ENCODE measurements at places on chromosomes 3 and 15.

GRCh38 chr3:105385819-105386508 lies 19.3 kb downstream of the ALCAM start:
- no peak for DNase-seq

GRCh38 chr15:93088981-93089726 lies at the start of gene RGMA:
Gene RGMA (minus strand): TSS chr15:93089211. CDS start chr15:93088932, 279 bp downstream.
- peak; percentile 63 for DNase-seq

- no peak for DNase-seq
Measured at GRCh38 chr15:29382862-29383261, 113.2 kb upstream of the NSMCE3 start.

GRCh38 chr3:113626503-113627371 lies 69.7 kb downstream of the USF3 start:
- peak; percentile 41 for DNase-seq

DNA sequence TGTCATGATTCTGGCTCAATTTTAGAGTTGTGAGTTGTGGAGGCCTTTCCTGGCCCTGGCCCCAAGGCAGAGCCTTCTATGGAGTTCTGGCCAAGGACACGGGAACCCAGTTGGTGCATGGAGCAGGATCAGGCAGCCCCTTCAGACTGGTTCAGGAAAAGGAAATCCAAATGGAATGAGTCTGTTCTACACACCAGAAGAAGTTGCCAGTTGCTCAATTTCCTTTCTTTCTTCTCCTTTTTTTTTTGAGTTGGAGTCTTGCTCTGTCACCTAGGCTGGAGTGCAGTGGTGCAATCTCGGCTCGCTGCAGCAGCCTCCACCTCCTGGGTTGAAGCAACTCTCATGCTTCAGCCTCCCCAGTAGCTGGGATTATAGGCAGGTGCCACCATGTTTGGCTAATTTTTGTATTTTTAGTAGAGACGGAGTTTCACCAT lies 28.9 kb upstream of the BHLHE40 start:
- DNase-seq: no peak

DNA sequence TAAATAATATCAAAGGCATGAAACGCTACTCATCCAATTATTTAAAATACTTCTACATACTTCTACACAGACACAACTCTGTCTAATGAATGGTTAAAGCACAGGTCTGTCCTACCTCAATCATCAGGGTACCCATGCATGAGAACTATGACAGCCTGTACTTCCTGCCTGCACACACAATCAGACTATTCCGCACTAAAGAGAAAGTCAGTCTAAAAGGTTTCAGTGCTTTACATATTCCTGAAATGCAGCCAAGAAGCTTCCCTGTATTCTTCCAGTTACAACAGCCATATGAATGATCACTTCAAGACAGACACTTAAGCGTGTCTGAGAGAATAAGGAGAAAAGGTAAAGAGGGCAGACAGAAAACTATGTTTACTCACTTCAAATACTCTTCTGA lies 58.8 kb downstream of the TUBGCP4 start:
- no peak for DNase-seq

GRCh38 chr3:53773611-53774368 lies 72.4 kb downstream of the CHDH start:
- DNase-seq: no peak

DNA sequence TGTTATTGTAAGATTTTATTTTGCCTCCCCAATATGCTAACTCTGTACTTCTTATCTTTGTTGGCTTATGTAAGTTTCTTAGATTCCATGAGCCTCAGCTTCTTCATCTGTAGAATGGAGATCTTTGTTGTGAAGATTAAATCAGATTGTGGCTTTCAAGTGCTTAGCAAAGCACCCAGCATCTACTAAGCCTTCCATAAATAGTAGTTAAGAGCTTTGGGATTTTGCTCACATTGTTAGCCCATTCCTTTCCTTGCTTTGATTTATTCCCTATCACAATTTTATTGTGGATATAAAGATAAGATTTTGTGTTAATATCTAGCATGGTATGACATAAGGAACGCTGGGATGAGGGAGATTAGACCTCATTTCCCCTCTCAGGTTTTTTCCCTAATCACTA lies 501.4 kb downstream of the PYDC2 start:
- no peak for DNase-seq

- no peak for DNase-seq
Measured at GRCh38 chr3:9190276-9190675, 59.2 kb downstream of the SRGAP3 start.

GRCh38 chr3:21446027-21446426 lies 305.0 kb downstream of the ZNF385D start:
- DNase-seq: no peak

DNA sequence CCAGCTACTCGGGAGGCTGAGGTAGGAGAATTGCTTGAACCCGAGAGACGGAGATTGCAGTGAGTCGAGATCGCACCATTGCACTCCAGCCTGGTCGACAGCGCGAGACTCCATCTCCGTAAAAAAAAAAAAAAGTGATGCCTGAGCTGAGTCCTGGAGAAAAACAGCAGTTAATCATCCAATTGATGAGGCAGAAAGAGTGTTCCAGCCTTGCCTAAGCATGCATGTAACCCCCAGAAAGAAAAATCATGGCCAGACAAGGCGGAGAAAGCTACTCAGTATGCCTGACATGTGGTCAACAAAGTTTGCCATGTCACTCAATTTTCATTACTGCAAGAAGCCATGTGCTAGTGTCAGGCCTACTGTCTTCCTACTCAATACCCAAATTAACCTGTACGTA lies 593.1 kb upstream of the MDFIC2 start:
- peak; percentile 16 for DNase-seq

- DNase-seq: peak; percentile 6
Measured at GRCh38 chr3:155859859-155860258, 5.6 kb upstream of the SLC33A1 start.

GRCh38 chr15:44308415-44308814 lies 19.9 kb downstream of the GOLM2 start:
- no peak for DNase-seq

DNA sequence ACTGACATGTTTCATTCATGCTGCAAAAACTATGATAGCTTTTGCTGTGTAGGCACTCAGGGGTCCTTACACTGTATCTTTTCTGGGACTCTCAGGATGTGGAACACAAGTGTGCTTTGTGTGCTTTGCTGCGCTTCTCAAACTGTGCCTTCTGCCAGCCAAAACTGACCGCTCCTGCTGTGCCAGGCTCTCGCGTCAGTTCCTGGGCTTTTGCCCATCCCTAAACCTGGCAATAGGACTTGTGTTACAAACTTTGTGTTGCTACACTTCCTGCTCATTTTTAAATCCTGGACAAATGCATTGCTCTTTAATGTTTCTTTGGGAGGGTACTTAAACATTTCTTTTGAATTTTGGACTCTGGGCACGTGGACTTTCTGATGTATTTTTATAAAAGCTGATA lies 60.3 kb downstream of the DIPK2A start:
- no peak for DNase-seq

DNA sequence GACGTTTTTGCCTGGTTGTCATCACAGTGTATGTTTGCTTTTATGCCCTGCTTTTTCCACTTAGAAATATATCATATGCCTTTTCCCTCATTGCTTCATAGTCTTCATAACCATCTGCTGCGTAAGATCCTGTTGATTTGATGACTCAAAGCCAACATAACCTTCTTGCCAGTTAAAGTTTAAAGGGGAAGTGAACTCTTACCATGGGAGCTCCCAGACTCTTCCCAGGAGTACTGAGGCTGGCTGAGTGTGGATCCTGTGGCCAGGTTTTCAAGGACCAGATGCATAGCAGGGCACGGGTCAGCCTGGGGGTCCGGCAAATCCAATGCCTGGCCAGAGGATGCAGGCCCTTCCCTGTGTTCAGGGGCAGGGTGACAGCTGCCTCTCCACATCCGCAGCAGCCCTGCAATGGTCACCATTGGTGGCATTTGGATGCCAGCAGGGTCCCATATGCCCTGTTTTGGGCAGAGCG lies 42.0 kb upstream of the SACM1L start:
- no peak for DNase-seq

DNA sequence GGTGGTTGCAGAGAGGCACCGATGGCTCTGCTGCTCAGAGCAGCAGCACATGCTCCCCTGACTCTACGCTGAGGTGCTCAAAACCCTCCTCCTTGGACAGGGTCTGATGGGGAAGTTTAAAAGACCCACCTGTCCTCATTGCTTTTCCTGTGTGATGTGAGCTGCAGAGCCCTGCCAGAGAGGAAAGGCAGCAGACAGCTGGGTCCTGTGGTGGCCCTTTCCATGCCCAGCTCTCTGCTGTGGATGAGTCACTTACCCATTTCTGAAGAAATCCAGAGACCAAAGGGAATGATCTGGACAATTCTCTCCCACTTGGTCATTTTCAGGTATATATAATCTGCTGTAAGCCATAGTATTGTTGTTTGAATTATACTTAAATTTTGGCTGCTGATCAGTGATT lies 121.7 kb downstream of the CHDH start:
- no peak for DNase-seq
